ENCODE measurements at places on chromosomes 2 and 18.

GRCh38 chr2:204434660-204435462 is 110.4 kb upstream of the PARD3B start:
- DNase-seq, result peak; percentile 41

- DNase-seq, result peak; percentile 59
Observed at GRCh38 chr2:176138923-176139660, 9.6 kb downstream of the HOXD8 start.

DNA sequence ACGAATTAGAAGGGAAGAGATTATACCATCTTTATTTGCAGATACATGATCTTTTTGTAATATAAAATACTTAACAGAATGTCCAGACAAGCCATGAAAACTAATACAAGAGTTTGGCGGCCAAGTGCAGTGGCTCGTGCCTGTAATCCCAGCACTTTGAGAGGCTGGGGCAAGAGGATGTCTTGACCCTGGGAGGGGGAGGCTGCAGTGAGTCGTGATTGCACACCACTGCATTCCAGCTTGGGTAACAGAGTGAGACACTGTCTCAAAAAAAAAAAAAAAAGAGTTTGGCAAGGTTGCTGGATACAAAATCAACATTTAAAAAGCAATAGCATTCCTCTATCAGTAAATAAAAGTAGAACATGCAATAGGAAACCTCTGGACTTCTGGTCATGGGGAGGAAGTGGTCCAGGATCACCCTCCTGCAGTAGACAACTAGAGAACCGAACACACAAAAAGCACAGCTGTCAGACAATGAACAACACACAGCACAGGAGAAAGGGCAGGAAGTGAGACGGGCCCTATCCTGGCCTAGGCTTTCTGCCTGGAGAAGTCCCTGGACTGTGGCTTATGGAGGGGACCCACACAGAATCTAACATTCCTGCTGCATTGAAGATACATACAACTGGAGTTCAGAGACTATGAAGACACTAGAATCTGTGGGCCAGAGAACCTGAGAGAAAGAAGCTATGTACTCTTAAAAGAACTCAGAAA is 118.9 kb upstream of the ARL4C start:
- DNase-seq, result peak; percentile 23

DNA sequence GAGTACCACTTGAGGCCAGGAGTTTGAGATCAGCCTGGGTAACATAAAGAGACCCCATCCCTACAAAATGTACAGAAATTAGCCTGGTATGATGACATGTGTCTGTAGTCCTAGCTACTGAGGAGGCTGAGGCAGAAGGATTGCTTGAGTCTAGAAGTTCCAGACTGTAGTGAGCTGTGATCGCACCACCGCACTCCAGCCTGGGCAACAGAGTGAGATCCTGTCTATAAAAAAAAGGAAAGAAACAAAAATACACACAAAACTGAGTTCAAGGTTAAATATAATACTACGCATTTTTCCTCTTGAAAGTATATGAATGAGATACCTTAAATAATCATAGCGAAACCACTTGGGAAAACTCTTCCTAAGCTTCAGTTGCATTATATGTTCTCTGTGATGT is 94.0 kb downstream of the LDLRAD4 start:
- no peak for DNase-seq

DNA sequence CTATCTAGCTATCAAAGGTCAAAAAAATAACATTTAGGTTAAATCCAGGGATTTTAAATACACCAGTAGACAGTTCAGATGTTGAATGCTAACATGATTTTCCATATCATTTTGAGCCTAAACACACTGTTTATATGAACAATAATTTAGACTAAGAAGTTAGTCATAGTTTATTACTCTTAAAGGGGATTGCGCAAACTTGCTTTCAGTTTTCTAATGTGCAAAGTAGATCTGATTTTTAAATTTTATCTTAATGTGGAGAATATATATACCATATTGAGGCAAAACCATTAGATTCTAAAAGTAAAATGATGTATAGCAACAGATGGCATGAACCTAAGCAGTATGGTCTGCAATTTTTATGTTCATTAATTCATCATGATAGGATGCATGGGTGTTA is 76.6 kb downstream of the CDH7 start:
- no peak for DNase-seq

- no peak for DNase-seq
Observed at GRCh38 chr18:33781429-33781828, 203.4 kb downstream of the ASXL3 start.

- no peak for DNase-seq
Observed at GRCh38 chr2:218856167-218856895, 3.3 kb upstream of the WNT6 start.

- DNase-seq, result no peak
Observed at GRCh38 chr2:32386739-32387138, 29.9 kb downstream of the BIRC6 start.

DNA sequence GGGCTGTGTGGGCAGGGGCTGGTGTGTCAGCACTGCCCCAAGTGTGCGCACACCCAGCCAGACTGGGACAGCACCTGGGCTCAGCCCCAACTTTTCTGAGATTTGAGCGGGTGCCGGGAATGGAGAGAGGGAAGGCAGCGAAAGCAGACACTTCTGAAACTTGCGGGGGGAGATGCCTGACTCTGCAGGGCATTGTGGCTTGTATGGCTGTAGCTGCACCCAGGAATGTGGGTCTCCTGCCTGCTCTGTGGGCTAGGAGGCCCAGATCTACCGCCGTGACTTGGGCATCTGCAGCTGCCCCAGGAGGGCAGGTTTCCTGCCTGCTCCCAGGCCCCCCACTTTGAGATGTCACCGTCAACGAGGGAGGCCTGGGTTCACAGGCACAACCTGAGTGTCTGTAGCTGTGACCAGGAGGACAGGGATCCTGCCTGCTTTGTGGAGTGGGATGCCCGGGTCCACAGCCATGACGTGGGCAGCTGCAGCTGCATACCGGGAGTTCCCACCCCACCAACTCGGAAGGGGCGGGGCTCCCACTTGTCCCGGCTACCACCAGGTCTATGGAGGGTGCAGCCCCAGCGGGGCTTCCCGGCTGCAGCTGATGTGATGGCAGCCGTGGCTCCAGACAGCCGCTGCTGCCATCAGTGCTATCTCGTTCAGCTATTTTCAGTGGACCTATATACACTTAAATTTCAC is 95.3 kb downstream of the DOK6 start:
- DNase-seq, result no peak

DNA sequence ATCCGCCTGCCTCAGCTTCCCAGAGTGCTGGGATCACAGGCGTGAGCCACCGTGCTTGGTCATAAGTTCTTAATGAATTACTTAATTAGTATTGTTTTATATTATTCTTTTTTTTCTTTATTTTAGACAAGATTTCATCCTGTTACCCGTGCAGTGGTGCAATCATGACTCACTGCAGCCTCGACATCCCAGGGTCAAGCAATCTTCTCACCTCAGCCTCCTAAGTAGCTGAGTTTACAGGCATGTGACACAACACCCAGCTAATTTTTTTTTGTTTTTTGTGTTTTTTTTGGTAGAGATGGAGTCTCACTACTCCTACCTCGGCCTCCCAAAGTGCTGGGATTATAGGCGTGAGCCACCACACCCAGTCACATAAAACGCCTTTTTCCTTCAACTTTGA is 17.3 kb downstream of the C2orf42 start:
- DNase-seq, result peak; percentile 54

GRCh38 chr18:6546229-6546628 is 131.5 kb upstream of the L3MBTL4 start:
- peak; percentile 61 for DNase-seq

- no peak for DNase-seq
Observed at GRCh38 chr2:181662287-181662686, 5.4 kb upstream of the CERKL start.

- no peak for DNase-seq
Observed at GRCh38 chr18:62711781-62712180, 3.6 kb upstream of the PHLPP1 start.

GRCh38 chr2:147632198-147632597 is 212.6 kb upstream of the ACVR2A start:
- peak; percentile 16 for DNase-seq

DNA sequence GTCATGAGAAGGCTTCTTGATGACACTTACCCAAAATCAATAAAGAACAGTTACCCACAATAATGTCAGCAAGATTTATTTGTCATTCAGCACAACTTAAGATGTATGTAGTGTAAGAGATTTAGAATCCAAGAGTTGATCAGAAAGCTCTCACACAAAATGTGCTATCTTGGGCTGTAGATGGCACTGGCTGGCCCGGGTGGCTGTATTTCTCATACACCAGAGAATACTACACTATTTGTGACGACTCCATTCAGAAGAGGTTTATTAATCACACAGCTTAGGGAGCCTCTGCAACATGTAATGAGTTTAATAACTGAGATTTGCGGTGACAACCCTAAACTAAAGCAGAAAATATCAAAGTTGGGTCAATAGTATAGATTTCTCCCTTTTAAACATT is 530.4 kb upstream of the KLHL29 start:
- no peak for DNase-seq

DNA sequence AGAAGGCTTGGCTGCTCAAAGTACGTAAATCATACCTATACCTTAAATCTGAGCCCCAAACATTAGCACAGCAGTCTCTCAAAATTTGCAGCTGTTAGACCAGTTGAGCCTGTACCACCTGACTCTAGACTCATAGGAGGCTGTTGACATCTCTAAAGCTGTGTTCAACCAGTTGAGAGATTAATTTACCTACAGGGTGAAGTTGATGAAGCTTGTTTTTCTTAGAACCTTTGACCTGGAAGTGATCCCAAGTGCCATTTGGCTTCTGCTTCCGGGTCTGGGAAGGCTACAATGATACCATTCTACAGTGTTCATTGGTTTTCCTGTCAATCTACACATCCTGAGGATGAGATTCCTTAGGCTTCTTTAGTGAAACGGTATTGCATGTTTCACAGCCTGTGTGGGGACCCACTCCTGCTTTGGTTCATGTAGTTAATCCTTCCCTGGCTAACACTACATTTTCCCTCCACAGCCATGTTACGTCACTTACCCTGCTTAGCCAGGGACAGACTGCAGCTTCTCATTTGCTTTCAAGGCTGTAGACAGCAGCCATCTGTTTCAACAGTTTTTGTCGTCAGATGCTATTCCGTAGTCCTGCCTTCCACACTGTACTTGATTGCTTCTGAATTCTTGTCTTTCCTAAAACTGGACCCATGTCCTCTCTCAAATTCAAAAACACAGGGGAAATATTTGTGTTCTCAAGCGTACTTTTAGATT is 4.7 kb upstream of the IL1RL2 start:
- peak; percentile 51 for DNase-seq

GRCh38 chr18:41948544-41949110 is 6.4 kb upstream of the PIK3C3 start:
- DNase-seq, result no peak

DNA sequence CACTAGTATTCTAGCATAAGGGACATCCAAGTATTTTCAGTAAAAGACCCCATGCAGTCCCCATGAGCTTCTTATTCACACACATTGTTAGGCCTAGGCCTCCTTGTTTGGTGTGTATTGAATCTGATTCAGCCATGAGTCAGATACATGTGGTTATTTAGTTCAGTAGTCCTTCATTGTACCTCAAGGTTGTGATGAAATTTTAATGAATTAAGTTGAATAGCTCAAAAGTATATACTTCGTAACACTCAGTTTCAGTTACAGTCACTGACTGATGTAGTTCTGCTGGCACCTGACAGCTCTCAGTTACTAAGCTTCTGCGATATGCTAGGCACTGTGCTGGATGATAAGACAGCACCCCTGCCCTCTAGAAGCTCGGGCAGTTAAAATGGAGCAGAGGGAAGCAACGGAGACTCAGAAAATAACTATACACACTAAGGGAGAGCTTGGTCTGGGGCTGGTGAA is 86.4 kb downstream of the XRCC5 start:
- peak; percentile 94 for DNase-seq

GRCh38 chr2:65300761-65301711 is 73.4 kb downstream of the ACTR2 start:
- peak; percentile 92 for DNase-seq

DNA sequence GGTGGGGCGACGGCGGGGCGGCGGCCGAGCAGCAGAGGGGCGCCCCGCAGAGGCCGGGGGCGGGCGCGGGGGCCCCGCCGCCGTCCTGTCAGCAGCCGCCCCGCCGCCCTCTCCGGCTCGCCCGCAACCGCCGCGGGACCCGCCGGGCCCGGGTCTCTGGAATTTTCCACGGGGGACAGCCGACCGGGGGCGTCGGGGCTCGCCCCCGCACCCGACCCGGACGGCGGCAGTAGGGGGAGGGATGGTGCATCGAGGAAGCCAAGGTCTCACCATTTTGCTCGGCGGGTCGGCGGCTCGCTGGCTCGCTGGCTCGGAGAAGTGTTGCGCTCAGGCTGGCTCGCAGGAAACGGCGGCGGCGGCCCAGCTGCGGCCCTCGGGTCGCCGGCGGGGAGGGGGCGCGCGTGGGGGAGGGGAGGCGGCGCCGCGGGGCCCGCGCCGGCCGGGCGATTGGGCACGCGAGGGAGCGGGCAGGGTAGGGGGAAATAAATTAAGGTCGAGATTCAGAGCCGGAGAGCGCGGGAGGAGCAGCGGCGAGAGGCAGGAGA is 405 bp downstream of the PPP3R1 start:
- no peak for DNase-seq

DNA sequence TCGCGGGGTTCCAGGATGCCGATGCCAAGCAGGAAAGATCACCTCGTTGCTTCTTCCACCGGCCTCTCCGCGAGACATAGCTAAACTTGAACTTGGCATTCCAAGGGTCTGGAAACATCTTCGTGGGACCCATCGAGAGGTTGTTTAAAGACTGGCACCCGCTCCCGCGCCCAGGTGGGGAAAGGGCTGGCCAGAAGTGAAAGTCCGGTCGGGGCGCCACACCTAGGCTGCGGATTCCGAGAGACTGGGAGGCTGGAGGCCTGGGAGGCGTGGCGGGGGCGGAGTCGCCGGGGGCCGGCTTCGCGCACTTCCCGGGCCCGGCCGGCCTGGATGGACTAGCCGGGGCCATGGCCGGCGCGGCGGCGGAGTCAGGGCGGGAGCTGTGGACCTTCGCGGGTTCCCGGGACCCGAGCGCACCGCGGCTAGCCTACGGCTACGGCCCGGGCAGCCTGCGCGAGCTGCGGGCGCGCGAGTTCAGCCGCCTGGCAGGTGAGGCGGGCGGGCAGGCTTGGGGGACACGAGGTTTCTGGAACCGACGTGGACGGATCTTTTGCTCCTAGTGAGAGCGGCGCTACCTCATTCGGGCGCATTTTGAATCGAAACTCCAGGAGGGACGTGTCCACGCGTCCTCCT is at the start of gene MOCOS:
MOCOS (plus strand) TSS at position 305 of the 633 bp plus-strand sequence; CDS start at position 348, 43 bp downstream.
- peak; percentile 45 for DNase-seq

GRCh38 chr2:11326677-11327211 is 17.7 kb downstream of the ROCK2 start:
- DNase-seq, result no peak

DNA sequence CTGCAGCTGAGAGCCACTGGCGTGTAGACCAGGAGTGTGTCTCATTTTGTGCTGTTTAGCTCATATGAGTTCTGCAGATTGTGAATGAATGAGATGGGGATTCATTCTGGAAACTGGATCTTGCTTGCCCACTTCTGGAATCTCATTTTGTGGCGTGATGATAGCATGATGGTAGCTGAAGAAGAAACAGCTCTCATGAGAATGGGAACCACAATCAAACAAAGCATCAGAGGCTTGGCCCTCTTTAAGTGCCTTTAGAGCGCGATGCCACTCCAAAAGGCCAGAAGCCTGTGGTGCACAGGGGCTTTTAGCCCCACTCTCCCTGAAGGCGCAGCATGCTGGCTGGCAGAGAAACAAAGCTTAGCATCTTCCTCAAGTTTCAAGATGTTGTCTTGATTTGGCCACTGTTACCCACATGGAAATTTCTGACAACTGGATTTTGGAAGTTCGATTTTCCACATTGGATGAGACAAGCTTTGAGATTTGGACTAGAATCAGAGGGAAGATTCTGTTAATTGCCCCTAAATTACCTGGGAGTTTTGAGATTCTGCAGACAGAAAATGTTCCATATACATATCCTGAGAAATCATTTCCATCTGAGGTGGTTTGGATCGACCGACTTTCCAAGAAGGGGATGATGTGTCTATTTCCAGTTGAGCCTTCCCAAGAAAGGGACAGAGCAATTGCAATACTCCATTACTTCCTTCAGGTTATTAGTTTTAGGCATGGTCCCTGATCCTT is 234.5 kb downstream of the VAPA start:
- DNase-seq, result no peak
